NCI-H1092 treated with DMSO at 0.1 percent for 48 hours (cell line): ENCODE measurements at places on chromosomes 11 and 22.

DNA sequence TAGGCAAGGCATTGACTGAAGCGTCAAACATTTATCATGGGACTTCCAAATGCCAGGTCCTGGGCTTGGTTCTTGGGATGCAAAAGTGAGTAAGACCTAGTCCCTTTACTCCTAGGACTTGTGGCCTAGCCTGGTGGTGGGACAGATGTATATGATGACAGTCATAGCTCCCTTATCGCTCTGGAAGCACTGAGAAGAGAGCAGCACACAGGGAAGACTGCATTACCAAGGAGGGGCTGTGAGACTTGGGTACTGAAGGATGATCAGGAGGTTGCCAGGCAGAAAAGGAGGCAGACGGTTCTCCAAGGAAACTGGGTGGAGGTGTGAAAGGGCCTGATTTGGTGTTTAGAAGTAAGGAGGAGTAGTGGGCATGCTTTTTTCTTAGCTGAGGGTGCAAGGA is 32.5 kb downstream of the MICAL2 start:
- no peak for DNase-seq

GRCh38 chr11:58057481-58057880 is 26.7 kb downstream of the OR6Q1 start:
- DNase-seq: no peak

DNA sequence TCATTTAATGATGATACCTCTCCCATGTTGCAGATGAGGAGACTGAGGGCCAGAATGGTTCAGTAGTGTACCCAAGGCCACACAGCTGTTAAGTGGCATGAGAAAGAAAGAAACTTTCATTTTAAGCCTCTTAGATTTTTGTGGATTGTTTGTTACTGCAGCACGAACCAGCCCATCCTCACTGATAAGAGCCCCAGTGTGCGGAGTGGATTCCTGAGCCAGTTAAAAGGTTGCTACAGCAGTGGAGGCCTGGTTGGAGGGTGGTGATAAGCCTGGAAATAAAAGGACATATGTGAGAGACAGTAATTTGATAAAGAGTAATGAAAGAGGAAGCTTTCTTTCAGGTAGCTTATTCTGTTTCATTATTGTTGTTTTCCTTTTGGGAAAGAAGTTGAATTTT is 89.0 kb downstream of the ATXN10 start:
- no peak for DNase-seq

- DNase-seq: no peak
Observed at GRCh38 chr11:89490602-89490980, 584 bp downstream of the NOX4 start.

GRCh38 chr22:23231471-23232093 is 51.3 kb downstream of the BCR start:
- DNase-seq: no peak

- DNase-seq: no peak
Observed at GRCh38 chr22:42439821-42440674, 7.8 kb upstream of the NFAM1 start.

GRCh38 chr11:126485986-126486635 is 130.6 kb downstream of the ST3GAL4 start:
- no peak for DNase-seq

- no peak for DNase-seq
Observed at GRCh38 chr22:39368461-39368911, 18.7 kb downstream of the SYNGR1 start.

DNA sequence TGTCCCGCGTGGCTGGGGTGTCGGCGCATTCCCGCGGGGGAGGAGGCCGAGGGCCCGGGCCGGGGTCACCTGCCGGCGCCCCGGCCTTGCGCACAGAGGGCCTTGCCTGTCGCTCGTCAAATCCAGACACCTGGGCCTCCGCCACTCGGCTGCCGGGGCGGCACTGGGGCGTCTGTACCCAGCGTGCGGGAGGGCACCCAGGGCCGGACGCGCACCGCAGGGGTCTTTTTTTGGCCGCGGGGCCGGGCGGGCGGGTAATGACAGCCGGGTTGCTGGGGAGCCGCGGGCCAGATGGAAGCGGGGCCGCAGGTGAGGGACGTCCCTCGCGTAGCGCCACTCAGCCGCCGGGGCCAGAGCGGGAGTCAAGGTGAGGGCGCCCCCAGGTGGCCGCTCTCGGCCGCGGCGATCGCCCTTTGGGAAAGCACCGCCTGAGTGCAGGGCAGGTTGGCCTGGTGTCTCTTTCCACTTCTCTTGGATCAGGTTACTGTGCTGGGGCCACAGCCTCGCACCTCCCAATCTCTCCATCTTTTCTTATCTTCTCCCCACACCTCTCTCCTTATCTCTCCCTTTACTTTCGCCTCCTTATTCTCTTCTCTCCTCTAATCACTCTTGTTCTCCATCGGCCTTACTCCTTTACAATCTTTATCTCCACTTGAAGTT is 3.5 kb downstream of the PHLDB1 start:
- DNase-seq: peak; percentile 37

- DNase-seq: no peak
Observed at GRCh38 chr11:125070699-125071254, 7.7 kb downstream of the SLC37A2 start.

GRCh38 chr11:112176077-112176476 is 765 bp downstream of the BCO2 start:
- no peak for DNase-seq

- no peak for DNase-seq
Observed at GRCh38 chr11:721247-721740, 15.3 kb downstream of the EPS8L2 start.

GRCh38 chr22:40030026-40030757 is 35.4 kb downstream of the FAM83F start:
- no peak for DNase-seq

- no peak for DNase-seq
Observed at GRCh38 chr22:37808294-37808657, 542 bp downstream of the GCAT start.

- DNase-seq: no peak
Observed at GRCh38 chr11:74648894-74649293, 56.5 kb downstream of the POLD3 start.

GRCh38 chr11:126918556-126918955 is 82.0 kb downstream of the KIRREL3 start:
- DNase-seq: no peak

DNA sequence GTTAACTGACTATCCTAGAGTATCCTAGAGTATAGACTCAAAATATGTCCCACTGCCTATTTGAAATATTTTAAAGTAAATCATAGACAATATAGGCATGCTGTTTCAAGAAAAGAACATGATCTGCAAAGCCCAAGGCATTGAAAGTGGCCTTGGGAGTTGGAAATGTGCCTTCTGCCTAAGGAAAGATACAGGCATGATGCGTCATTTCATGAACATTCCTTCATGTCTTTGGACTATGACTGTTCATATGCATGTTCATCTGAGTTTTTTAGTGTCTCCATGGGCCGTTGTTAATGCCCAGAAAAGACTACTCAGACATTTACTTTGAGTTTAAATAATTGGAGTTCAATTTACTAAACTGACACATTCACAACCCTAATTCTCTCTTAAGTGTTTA is 69.7 kb upstream of the PRDM11 start:
- no peak for DNase-seq

- no peak for DNase-seq
Observed at GRCh38 chr11:123460012-123460700, 30.1 kb downstream of the GRAMD1B start.

DNA sequence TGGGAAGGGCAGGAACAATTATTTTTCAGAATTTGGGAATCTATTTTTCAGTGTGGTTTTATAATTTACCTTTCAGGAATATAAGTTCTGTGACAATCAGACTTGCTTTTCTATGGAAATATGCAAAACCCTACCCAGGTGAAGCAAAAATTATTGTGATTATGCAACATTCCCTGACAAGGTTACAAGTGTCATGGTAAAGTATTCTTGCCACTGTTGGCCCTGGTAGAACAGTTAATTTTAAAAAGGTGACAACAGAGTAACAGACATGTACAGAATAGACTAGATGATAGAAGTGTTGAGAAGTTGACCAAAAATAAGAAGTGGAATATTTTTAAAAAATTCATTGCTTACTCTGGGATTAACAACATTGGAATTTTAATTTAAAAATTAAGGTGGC is 29.2 kb downstream of the TRAF6 start:
- DNase-seq: no peak

- DNase-seq: no peak
Observed at GRCh38 chr11:107849790-107850189, 8.8 kb downstream of the SLC35F2 start.
